Stimulated activated CD8-positive, alpha-beta memory T cell treated with anti-CD3 and anti-CD28 coated beads, Interleukin-7, amount 100 ng/mL, for 1 hour (primary cell): ENCODE measurements at places on chromosomes 3 and 15.

DNA sequence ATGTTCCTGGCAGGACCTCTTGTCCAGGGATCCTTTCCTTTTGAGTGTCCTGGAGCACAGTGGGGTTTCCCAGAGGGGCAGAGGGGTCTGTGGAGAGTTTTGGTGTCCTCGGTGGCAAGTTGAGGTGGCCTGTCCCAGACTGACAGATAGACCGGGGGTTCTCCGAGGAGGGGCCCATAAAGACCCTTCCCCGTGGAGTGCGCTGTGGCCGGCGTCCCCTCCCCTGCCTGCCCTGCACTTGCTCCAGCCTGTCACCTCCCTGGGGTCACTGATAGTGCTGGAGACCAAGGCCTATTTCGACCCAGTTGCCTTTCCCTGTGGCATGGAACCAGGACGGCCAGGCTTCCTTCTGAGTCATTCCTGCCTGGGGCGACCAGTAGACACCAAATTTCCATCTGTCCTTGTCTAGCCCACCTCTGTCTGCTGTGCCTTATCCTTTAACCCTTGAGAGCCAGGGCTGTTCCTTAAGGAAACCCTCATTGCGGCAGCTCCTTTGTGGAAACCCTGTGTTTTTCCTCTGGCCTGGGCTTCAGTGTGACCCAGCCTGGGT, 2.9 kb downstream of the MUC4 start:
- no peak for DNase-seq

DNA sequence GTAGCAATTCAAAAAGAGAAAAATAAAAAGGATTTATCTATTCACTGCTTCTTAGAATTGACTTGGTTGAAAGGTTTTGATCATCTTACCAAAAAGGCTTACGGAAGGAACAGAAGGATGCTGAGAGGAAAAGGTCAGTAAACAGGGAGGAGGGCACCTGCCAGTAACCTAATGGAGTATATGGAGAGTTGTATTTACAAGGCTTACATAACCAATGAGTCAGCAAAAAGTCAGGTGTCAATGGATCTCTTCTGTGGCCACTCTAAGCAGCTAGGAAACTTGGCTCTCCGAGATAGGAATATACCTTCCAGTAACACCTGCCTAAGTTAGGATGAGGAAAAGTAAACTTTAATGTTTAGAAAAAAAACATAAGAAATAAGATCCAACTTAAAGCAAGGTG, 80.5 kb upstream of the PLXND1 start:
- no peak for DNase-seq

DNA sequence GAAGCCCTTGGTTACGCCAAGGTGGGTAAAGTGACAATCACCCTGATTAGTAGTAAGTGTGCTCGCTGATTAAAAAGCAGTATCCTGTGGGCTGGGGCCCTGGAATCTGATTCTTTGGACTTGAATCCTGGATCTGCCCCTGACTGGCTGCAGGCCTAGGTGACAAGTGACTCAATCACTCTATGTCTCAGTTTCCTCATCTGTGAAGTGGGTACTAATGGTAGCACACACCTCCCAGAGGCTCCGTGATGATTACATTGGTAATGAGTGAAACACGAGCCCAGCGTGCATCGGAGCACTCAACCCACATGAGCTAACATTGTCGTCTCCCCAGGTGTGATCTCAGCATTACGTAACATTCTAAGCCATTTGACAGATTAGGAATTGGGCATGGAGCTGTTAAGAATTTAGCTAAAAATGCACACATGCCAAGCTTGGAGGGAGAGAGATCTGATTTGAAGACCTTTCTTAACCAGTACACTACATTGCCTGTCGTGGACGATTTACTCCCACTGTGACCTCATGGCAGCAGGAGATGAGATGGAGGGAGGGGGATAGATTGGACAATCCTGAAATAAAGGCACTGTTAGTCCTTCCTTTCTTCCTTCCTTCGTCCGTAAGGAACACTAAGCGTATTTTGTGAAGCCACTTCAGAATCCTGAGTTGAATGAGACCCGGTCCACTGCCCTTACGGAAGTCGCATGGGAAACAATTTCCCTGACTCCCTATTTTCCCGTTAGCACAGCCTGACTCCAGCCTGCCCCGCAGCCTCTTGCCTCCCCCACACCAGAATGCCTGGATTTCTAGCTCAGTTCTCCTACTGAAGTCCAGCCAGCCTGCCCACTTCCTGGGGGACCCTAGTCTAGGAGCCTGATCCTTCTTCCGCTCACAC, 32.1 kb downstream of the MGLL start:
- DNase-seq = no peak

GRCh38 chr15:39194106-39194830, 386.6 kb upstream of the THBS1 start:
- no peak for DNase-seq

- DNase-seq = no peak
These were observed 2.4 kb upstream of the ADGRG7 start for GRCh38 chr3:100606894-100607512.

- no peak for DNase-seq
These were observed 27.1 kb downstream of the CPN2 start for GRCh38 chr3:194323785-194324735.

DNA sequence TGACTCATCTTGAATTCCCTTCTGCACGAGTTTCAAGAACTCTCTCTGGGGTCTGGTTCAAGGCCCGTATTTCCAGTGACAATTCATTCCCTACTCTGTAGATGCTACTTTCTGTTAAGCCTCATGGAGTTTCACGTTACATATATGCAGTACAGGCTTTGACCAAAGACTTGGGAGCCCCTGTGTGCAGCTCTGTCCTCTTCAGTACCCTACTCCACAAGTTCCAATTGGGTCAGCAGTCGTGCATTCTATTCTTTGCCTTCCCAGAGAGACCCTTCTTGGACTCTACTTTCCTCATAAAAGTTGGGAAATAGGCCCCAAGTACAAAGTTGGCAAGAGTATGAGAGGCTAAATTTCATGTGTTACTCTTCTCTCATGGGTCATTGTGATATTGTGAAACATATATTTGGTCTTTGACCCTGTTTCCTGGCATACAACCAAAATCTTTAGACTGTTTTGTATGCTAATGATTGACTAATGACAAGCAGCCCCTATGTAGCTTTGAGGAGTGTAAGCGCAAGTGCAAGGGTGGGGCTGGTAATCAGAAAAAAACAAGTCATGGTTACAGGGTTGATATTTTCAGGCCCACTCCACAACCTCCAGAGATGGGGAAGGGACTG, 15.0 kb upstream of the CCDC50 start:
- DNase-seq = no peak

DNA sequence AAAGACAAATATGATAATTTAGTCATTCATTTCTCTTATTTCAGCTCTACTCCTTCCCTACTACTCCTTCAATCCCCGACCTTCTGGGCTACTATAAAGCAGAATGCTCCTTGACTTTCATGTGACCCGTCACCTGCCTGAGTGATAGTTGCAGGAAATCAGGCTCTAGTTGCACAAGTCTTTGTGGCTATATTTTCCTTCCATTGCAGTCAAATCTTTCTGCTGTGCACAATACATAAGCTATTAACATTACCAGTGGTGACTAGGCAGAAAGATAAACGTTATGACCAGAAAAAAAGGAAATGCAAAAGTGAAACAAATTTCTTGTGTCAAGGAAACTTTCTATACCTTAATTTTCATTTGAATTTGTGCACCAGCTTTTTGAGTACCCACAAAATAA, 2.3 kb downstream of the SUCNR1 start:
- DNase-seq = no peak

DNA sequence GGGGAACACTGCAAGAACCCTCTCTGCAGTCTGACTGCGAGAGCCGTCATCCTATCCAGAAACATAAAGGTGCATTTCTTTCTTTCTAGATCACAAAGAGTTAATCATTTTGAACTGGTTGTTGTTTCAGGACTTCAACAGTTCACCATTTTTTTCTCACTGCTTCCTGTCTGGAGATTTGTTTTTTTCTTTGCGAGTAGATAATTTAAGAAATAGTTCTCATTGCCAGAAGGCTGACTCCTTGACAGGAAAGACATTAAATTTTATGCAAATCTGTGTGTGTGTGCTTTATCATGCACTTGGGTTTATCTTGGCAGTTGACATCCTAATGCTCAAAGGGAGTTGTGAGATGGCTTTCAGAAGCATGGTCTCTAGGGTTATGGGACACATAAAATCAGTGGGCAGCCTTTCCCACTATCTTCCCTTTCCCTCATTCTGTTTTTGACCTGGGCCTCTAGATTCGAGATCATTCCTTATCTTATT, 123.5 kb upstream of the TBL1XR1 start:
- no peak for DNase-seq

DNA sequence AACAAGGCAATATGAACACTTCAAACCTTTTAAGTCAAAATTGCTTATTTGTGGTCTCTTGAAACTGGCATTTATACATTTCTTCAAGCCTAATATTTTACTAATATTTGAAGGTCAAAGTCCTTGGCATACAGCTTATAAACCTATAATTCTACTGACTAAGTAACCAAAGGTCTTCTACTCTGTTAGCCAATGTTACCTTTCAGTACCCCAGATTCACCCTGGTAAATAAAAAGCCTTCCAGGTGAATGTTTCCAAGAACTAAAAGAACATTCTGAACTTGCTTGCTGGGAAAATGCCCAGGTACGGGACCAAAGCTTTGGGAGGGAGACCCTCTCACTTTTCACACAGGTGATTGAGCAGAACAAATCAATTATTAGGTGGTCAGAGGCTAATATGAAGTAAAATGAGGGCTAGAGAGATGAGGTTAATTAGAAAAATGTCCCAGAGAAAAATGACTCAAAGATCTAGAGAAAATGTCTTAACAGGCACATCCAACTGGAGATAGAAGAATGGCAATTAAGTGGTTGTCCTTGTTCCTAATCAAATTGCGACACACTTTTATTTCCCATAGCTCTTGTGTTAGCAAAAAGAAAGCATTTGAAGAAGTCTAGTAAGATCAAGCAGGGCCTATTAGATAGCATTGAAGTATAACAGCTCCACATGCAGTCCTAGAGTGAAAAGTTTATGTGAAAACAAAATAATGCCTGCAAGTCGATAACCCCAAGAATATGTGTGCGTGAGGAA, 232.0 kb downstream of the FOXP1 start:
- no peak for DNase-seq

- no peak for DNase-seq
These were observed 138.5 kb upstream of the CCDC54 start for GRCh38 chr3:107238787-107239186.

DNA sequence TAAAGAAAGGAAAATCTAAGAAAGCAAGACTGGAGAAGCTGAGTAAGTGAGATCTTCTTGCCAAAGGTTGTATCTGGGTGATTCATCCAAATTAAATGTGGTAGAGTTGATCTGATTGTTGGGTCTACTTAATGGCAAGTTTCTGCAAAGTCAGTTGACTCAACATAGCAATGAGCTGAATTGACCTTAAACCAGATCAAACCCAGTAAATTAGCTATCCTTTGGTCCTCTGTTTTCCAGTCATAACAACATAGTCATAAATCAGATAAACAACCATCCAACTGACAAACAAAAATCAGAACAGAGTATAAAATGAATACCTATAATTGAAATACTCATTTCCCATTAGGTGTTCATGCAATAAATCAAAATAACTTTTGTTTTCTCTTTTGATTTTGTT, 142.6 kb upstream of the CFAP20DC start:
- DNase-seq = no peak

GRCh38 chr3:186025161-186025560, 83.7 kb downstream of the ETV5 start:
- no peak for DNase-seq

- no peak for DNase-seq
These were observed 156.3 kb upstream of the STRIT1 start for GRCh38 chr3:155449613-155450267.

DNA sequence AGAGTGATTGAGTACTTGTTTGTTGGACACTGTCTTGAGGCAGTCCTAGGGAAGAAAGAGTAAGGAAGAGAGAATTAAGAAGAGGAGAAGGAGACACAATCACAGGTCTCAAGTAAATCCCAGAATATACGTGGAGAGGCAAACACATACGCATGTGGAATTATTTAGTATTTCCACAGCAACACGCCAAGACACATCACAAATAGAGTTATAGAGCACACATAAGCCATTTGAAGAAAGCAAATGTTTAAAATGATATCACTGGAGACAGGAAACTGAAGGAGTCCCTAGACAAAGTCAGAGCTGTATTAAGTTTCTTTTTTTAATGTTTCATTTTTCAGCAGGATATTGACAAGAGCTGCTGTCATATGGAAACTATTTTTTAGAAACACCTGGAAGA, 206.1 kb upstream of the LRIG1 start:
- DNase-seq = no peak

- DNase-seq = no peak
These were observed 105.7 kb downstream of the TPRA1 start for GRCh38 chr3:127484601-127485388.

DNA sequence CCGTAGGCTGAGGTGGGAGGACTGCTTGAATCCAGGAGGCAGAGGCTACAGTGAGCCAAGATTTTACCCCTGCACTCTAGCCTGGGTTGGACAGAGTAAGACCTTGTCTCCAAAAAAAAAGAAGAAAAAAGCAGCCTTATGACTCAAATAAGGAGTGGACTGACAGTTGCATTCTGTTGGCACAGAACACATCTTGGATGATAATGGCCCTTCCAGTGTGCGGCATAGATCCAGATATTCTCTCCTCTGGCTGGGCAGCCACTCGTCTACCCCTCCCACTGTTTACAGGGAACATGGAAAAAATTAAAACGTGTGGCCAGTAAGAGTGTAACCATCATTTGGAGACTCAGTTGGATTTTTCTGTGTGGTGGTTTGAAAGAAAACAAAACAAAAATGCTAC, 118.6 kb upstream of the RNF7 start:
- no peak for DNase-seq

DNA sequence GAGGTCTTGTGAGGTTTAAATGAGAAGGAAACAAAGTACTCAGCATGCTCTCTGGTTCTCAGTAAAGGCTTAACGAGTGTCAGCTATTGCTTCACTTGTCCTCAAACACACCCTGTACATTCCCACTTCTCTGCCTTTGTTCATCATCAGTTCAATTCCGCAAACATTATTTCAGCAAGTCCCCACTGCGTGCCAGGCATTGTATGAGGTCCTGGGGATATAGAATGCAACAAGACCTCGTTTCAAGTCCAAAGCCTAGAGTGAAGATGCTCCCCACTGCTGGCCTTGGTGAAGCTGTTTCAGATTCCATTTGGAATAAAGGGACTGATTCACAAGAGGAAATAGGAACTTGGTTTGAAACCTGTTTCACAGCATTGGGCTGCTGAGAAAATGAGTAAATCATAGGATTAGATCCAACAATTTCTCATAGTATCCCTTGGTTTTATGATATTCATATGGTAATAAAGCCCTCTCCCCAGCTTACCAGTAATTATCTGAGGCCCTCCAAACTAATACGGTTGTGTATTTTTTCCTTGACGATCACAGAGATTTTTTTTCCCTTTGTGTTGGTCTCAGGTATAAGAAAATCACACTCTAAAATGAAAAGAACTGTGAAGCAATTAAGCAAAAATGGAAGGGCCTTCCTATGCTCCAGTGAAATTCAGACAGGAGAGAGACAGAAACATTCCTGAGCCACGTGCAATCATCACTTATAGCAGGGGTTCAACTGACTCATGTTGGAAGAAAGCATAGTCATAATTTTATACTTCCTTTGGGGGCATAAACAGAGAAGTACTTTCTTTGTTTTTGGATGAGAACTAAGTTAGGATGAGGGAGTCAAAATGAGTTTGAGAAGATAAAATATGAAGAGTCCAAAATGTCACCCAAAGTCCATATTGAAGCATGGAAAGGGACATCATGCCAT, 258.6 kb downstream of the RORA start:
- no peak for DNase-seq

GRCh38 chr3:133870822-133871221, 24.9 kb downstream of the RAB6B start:
- DNase-seq = no peak

GRCh38 chr3:132294906-132295305, 22.3 kb upstream of the ACP3 start:
- no peak for DNase-seq

GRCh38 chr3:163476179-163476578, 1602.1 kb downstream of the SI start:
- no peak for DNase-seq
